ENCODE measurements at places on chromosomes 13 and 19.
A peak's percentile ranks its signal among the peaks of the same experiment; 100 is the strongest.

GRCh38 chr19:11652492-11652891, 55.2 kb downstream of the ZNF627 start:
- DNase-seq, result no peak

DNA sequence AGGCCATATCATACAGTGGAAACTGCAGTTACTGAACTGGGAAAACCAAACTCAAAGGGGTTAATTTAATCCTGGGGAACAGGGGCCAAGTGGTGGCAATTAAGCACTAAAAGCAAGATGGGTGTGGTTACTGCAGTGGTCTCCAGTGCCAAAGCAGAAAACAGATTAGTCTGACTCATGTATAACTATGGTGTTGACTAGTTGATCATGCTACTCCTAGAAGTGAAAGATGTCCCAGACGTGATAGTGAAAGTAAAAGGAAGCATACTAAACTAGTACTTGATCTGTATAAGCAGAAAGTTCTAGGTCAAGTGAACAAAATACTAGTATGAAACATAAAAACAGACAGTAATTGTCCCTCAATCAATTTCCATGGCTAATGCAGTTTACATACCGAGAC, 360.0 kb upstream of the SLITRK5 start:
- DNase-seq, result no peak

DNA sequence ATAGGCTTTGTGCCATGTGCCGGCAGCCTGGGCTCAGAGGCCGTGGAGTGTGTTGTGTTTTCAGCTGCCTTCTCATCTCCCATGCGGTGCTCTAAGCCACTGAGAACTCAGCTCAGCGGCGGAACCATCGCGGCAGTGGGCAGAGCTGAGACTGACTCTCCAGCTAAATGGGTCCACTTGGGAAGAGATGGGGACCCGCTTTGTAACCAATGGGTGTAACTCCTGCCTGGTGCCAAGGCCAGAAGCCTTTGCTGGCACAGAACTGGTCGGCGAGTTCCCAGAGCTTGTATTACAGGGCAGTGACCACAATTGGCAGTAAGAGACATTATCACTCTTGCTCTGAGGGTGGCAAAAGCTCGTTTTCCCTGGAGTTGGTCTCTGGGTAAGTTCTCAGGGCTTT, 183.0 kb downstream of the STK24 start:
- no peak for DNase-seq

GRCh38 chr13:59700281-59700680, 463.4 kb downstream of the DIAPH3 start:
- DNase-seq, result peak; percentile 80

- no peak for DNase-seq
These were observed 133.1 kb downstream of the TNFRSF19 start for GRCh38 chr13:23703246-23703860.

GRCh38 chr19:40433391-40434216, 7.8 kb upstream of the SERTAD1 start:
- peak; percentile 94 for DNase-seq

- peak; percentile 33 for DNase-seq
These were observed 44.7 kb downstream of the DHRS12 start for GRCh38 chr13:51759240-51759639.

Measured in fibroblast of skin of right biceps (primary cell).